ENCODE measurements at places on chromosomes 2 and 18.

- DNase-seq, result no peak
Measured at GRCh38 chr18:63511285-63511684, 30.9 kb upstream of the SERPINB12 start.

GRCh38 chr2:219086196-219086595 is 25.5 kb upstream of the IHH start:
- DNase-seq, result no peak

- no peak for DNase-seq
Measured at GRCh38 chr2:47072018-47072691, 83.0 kb downstream of the STPG4 start.

- no peak for DNase-seq
Measured at GRCh38 chr2:69083235-69083748, 70.3 kb downstream of the ANTXR1 start.

DNA sequence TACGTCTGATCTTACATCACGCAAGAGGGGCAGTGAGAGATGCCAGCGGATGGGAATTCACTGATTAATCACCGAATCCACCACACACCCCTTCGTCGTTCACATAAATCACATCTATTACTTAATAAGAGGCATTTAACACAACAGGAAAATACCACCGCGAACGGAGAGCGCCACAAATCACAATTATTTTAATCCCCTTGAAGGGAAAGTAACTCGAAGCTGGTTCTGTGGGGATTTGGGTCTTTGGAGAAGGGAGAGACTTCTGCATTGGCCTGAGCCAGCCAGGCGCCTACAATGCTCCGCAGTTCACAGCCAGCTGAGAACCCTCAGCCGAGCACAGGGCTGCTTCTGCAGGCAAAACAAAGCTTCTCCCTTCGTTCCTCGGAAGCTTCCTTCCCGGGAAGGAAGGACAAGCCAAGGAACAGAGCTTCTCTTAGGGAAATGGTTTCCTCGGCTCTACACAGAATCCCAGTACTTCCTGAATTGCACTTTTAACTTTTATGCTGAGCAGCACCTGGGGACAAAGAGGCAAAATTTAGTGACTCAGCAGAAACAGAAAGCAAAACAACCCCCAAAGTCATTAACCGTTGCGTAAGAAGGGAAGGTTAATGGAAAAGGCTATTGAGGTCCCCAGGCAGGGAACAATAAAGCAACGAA is at the start of gene LRP1B:
Gene LRP1B (minus strand): TSS at position 7 of the 660 bp plus-strand sequence. CDS start 287 bp downstream, outside the sequence.
- no peak for DNase-seq

GRCh38 chr2:120401275-120402066 is 55.5 kb downstream of the INHBB start:
- DNase-seq, result no peak

- DNase-seq, result no peak
Measured at GRCh38 chr2:99448556-99448955, 41.3 kb downstream of the REV1 start.

- DNase-seq, result no peak
Measured at GRCh38 chr2:18209934-18210639, 331.6 kb downstream of the KCNS3 start.

DNA sequence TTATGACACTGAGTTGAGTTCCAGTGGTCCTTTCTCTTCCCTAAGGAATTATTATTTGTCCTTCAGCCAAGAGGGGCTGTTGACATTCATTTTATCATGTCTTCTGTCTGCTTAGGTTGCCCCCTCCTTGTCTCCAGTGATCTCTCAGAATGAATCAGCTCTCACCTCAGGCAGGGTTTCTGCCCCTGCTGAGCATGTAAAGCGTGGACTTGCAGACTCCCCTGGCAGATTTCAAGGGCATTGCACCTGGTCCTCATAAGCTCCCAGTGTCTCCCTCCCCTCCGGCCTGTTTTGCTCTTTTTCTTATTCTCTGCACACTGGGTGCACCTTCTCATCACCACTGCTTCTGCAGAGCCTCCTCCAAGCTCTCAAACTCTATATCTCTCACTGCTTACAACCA is 188.4 kb downstream of the KCNS3 start:
- no peak for DNase-seq
